ENCODE measurements at places on chromosomes 1 and 21.

GRCh38 chr21:41598561-41599431 lies 90.8 kb upstream of the TMPRSS2 start:
- H3K27ac ChIP-seq = no peak overlapping the region
- peaks cover 9% of the 10 kb centered on the region for H3K27me3 ChIP-seq
- H3K4me1 ChIP-seq = no peaks in the 10 kb centered on the region
- no peak overlapping the region for H3K4me3 ChIP-seq
- DNase-seq = no peak
- H3K36me3 ChIP-seq = peaks cover 3% of the 10 kb centered on the region

GRCh38 chr1:25477448-25478034 lies 46.8 kb downstream of the MACO1 start:
- peaks cover 16% of the 10 kb centered on the region for H3K4me1 ChIP-seq
- H3K27ac ChIP-seq = no peak overlapping the region
- no peak overlapping the region for H3K4me3 ChIP-seq

DNA sequence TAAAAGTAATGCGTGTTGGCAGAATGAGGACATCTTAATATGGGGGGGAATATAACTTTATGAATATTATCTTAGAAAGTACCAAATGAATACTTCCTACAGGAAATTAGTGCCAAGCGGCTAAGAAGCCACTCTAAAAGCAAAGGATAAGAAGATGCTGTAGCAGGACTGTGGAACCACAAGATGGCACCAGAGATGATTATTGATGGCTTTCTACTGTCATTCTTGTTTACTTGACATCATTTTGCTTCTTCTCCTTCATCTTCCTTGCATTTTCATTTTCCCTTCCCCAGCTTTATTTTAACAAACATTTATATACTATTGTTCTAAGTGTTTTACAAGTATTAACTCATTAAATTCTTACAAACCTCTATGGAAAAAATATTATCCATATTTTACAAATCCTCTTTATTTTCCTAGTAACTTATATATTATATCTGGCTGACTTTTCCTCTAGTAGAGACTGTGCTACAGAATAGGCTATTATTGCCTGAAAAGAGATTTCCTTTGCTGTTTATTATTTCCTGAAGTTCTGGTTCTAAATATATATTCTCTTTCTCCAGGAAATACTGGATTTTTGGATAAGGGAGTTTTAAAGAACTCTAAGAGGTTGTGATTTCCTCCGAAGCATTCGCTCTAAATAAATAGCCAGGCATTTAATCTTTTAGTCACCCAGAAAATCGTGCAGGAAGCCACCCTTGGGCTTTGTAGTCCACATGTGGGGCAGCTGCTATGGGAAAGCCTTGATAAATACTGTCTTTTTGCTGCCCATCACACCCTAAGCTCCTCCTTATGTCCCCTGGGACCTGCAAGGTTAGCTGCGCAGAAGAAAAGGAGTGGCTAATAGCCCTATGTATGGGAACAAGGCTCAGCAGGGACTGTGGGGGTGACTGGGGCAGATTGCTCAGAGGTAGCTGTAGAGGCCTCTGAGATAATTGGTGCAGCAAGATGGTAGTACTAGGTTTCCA lies 69.8 kb downstream of the TPR start:
- peaks cover 5% of the 10 kb centered on the region for H3K4me1 ChIP-seq
- DNase-seq = no peak

DNA sequence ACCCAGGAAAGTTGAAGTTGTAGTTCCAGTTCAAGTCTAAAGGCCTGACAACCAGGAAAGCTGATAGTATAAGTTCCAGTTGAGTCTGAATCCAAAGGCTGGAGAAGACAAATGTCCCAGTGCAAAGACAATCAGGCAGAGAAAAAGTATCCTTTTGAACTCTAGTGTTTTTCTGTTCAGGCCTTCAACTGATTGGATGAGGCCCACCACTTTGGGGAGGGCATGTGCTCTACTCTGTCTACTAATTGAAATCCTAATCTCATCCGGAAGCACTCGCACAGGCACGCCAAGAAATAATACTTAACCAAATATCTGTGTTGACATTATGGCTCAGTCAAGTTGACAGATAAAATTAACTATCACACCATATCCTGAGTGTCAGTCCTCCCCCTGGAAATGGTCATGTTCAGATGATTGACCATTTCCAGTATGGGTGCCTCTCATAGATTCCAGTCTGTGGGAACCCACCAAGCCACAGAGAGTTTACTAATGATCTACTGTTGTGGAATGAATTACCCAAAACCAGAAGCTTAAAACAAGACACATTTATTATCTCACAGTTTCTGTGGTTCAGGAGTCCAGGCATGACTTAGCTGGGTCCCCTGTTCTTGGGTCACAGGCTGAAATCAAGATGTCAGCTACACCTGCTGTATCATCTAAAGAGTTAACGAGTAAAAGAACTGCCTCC lies 296.3 kb upstream of the ZP4 start:
- no peaks in the 10 kb centered on the region for H3K36me3 ChIP-seq
- no peaks in the 10 kb centered on the region for H3K27me3 ChIP-seq
- H3K27ac ChIP-seq = no peak overlapping the region
- DNase-seq = no peak

DNA sequence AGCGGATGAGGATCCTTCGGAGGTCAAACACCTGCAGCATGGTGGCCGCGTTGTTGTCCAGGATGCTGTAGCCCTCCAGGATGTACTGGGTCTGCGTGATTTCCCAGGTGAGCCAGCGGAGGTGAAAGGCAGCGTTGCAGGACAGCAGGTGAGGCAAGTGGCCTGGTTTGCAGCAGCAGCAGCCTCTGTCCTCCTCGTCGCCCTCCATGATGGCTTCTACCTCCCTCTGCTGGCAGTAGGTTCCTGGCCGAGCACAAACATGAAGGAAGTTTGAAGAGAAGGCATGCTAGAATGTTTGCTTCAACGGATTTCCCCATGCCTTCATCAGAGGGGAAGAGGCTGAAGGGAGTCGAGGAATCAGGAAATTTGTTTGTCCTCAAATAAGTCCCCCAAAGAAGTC lies 74.7 kb downstream of the NTPCR start:
- H3K27me3 ChIP-seq = no peaks in the 10 kb centered on the region
- no peak overlapping the region for H3K27ac ChIP-seq
- peaks cover 18% of the 10 kb centered on the region for H3K36me3 ChIP-seq
- no peak for DNase-seq

GRCh38 chr1:11178021-11179015 lies 10.8 kb upstream of the ANGPTL7 start:
- H3K36me3 ChIP-seq = peaks cover 21% of the 10 kb centered on the region
- H3K4me1 ChIP-seq = peaks cover 2% of the 10 kb centered on the region
- H3K4me3 ChIP-seq = no peak overlapping the region

GRCh38 chr1:209692745-209693504 lies 11.7 kb upstream of the HSD11B1 start:
- no peaks in the 10 kb centered on the region for H3K36me3 ChIP-seq
- peaks cover 11% of the 10 kb centered on the region for H3K27me3 ChIP-seq
- peak; percentile 61 for DNase-seq
- H3K4me3 ChIP-seq = no peak overlapping the region
